ENCODE measurements at places on chromosomes 5 and 9.

DNA sequence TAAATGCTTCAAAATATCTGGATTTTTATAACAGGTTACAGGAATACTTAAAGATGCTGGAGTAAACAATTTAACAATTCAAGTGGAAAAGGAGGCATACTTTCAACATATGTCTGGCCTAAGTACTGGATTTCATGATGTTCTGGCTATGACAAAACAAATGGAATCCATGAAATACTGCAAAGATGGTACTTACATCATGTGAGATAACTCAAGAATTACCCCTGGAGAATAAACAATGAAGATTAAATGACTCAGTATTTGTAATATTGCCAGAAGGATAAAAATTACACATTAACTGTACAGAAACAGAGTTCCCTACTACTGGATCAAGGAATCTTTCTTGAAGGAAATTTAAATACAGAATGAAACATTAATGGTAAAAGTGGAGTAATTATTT lies 35.6 kb downstream of the SLC30A5 start:
- DNase-seq: peak; percentile 44

DNA sequence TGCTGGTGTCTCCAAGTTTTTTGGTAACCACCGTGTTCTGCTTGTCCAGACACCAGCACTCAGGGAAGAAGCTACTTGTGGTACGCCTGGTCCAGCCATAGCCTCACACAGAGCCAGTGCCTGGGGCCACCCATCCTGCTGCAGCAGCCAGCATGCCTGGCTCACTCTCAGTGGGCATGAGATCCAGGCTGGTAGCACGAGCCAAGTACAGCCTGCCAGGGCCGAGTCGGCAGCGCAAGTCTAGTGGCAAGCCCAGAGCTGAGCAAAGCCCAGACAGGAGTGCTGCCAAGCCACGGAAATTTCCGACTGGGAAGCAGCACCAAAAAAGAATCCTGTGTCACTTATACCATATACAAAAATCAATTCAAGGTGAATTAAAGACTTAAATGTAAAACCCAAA lies 36.3 kb upstream of the FBXL17 start:
- no peak for DNase-seq

- no peak for DNase-seq
Measured at GRCh38 chr5:129438322-129438721, 21.8 kb upstream of the ADAMTS19 start.

DNA sequence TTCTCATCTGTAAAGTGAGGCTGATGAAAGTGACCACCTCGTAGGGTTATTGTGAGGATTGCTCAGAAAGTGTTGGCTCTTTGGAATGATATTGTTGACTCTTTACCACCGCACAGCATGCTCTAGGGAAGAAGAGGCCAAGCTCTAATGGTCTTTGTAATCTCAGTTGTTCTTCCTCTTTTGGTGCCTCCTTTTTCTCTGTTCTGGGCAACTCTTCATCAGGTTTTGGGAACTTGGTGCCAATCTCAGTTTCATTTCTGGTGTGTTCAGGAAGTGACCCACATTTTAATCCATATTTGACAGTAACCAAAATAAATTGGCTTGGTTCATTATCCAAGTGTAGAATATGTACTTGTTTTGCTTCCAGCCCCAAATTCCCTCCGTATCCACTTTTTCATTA lies 25.1 kb downstream of the ARHGAP26 start:
- no peak for DNase-seq

DNA sequence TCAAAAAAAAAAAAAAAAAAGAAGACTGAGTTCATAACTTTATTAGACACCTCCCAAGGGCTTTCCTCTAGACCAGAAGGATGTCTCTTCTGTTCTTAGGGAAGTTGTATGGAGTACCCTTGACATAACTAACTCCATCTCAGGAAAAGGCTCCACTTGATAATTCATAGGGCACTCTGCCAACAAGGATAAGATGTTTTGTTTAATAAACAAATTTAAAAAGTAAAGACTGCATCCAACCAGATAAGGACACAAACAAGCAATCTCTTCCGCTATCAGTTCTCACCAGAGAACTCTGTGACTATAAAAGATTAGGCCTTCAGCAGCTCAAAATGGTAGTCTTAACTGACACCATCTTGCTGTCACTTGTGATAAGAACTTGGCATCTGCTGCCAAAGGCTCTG lies 65.8 kb downstream of the SFXN1 start:
- DNase-seq: no peak

- DNase-seq: no peak
Measured at GRCh38 chr9:120152295-120152694, 427.7 kb downstream of the CDK5RAP2 start.

DNA sequence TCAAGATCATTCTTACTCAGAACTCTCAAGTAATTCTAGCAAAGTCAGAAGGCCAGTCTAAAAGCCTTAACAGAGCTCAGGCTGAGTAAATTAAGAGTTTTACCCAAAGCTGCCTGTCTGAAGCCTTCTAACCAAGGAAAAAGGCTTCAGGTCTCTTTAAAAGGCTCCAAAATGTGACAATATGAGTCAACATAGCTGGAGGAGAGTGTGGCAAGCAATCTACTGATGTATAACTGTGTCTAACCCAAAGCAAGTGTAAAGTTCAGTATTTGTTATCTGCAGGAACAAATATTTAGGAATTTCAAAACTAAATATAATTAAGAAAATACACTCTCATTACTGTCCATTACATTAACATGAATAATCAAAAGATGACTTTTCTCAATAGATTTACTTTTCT lies 11.0 kb downstream of the ZBTB5 start:
- DNase-seq: no peak

- DNase-seq: no peak
Measured at GRCh38 chr9:135018306-135018915, 69.1 kb upstream of the OLFM1 start.

DNA sequence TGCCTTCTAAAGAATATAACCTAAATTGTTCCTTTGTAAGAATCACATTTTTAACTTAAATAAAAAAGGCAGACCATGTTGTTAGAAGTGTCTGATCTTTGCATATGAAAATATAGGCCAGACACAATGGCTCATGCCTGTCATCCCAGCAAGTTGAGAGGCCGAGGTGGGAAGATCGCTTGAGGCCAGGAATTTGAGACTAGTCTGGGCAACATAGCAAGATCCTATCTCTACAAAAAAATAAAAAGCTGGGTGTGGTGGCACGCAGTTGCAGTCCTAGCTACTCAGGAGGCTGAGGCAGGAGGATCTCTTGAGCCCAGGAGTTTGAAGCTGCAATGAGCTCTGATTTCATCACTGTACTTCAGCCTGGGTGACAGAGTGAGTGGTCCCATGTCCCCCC lies 37.3 kb downstream of the TRIO start:
- no peak for DNase-seq

GRCh38 chr5:88672644-88673252 lies 210.2 kb downstream of the MEF2C start:
- DNase-seq: no peak

DNA sequence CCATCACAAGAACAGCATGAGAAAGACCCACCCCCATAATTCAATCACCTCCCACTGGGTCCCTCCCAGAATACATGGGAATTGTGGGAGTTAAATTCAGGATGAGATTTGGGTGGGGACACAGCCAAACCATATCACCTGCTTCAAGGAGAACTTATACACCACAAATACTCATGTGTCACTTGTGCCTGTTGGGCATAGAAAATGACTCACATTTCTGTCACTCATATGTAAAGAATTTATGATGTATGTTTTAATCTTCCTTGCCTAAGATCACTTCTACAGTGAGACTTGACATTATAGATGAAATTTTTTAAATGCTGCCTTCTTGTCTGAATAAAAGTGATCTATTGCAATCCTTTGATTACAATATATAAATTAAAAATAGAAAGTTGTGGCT lies 23.0 kb upstream of the PRDM6 start:
- no peak for DNase-seq

DNA sequence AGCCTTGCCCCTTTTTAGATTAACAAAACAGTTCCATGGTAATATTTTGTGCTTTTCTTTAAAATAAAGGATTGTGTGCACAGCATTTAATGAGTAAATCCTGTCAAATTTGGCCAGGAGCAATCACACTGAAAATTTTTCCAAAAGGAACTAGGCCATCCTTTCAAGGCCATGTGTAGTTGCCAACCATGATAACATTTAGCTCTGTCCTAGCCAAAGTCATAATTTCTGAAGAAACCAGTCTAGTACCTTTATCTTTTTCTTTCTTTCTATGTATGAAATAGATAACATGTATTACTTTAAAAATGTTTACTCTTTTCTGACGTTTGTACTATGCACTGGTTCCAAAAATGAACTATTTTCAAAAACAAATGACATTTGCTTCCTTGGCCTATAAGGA lies 143.7 kb downstream of the PBX3 start:
- DNase-seq: no peak

GRCh38 chr5:54638106-54638505 lies 120.5 kb downstream of the SNX18 start:
- DNase-seq: no peak

- no peak for DNase-seq
Measured at GRCh38 chr9:81380504-81381359, 308.6 kb downstream of the TLE1 start.

GRCh38 chr9:469672-470551 lies 255.2 kb downstream of the DOCK8 start:
- no peak for DNase-seq

GRCh38 chr5:16740811-16741392 lies 124.1 kb upstream of the RETREG1 start:
- DNase-seq: no peak

DNA sequence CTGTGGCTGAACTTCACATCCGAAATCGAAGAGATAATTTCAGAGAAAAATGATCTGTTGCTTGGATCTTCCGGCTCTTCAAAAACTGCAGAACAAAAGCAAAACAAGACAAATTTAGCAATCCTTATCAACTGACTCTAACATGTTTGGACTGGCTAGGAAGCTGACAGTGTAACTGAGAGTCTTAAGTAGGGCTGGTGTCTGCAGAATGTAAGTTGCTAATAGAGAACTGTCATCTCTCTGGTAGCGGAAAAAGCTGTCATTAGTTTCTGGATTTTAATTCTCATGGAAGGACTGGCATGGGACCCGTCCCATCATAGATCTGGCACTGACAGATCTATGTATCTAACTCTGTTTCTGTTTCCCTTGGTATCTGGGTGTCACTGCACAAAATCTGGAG lies 84.4 kb upstream of the GPR151 start:
- no peak for DNase-seq

DNA sequence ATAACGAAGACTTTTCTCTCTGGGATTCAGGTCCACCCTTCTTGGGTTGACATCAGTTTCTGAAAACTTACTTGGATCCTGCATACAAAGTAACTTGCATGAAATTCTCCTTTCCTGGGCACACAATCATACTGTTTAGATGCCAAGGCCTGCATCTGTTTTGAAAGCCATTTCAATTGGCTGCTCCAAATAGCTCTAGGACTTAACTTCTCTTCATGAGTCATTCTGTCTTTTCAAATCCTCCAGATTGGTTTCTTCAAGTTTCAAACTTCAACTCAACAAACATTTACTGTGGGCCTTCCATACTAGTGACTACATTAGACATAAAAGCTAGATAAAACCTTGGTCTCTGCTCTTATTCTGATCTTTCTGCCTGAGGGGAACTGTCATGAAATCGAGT lies 54.8 kb upstream of the HMHB1 start:
- no peak for DNase-seq

GRCh38 chr5:132746954-132747615 lies at the start of gene CCNI2:
CCNI2 (plus strand) TSS chr5:132747426; CDS start chr5:132747496, 70 bp downstream.
- no peak for DNase-seq

- no peak for DNase-seq
Measured at GRCh38 chr9:77960356-77961153, 71.1 kb downstream of the GNAQ start.

GRCh38 chr9:34176089-34176488 lies 2.8 kb upstream of the UBAP1 start:
- DNase-seq: no peak

GRCh38 chr9:72627956-72628540 lies 106.6 kb downstream of the TMC1 start:
- DNase-seq: no peak

DNA sequence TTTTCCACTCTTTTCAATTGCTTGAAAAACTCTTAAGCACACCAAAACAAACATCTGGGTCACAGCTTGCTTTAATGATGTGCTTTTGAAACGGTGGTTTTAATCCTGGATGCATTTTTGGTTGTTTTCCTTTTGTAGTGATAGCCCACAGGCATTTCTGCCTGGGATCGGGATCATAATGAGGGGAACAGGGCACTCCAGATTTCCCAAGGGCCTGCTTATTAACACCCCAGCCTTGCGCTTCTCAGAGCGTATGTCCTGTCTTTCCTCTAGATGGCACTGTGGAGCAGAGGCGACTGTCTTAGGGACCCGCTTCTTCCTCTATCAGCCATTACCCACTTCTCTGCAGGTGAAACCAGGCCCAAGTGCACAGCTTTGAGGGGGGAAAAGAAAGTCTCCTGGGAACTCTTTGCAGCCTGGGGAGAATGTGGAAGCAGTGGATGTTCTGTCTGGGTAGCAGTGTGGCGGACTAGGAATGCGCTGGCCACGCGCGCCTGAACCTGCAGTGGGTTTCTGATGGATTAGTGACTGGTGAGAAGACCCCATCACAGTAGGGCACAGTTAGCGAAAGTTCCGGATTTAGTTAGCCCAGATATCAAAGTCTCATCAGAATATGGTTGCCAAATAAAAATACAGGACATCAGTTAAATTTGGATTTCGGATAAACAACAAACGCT lies 190.1 kb downstream of the GNA14 start:
- DNase-seq: no peak

GRCh38 chr5:171541341-171541776 lies 121.9 kb downstream of the FGF18 start:
- no peak for DNase-seq

GRCh38 chr5:167573370-167574127 lies 717.9 kb upstream of the WWC1 start:
- peak; percentile 22 for DNase-seq

DNA sequence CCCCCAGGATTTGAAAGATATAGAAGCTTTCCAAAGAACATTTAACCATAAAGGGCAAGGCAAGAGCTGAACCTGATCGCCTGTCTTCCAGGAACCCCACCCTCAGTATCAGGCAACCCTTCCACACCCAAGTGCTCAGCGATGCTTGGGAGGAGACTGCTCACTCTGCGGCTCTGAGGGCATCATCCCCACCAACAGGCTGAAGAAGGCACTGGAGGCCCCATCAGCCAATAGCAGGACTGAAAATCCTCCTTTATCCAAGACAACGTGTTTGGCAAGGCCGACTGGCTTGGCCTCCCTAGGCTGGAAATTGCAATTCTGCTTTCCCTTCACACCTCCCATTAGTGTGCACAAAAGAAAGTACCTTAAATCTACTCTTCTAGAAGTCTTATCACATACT lies 1.4 kb upstream of the PPP2CA start:
- DNase-seq: no peak

DNA sequence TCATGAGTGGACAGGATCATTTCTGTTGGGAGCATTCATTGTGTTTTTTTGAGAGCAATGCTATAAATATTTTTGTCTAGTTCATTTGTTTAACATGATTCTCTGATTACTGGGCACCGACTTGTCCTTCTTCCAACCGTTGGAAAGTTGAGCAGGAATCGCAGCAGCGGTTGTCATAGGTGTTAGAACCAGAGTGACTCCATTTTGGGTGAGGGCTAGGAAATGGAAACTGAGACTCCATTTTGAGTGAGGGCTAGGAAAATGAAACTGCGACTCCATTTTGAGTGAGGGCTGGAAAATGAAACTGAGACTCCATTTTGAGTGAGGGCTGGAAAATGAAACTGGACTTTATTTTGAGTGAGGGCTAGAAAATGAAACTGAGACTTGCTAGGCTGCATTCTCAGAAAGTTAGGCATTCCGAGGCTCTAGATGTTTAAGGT lies 100.6 kb downstream of the ICE1 start:
- no peak for DNase-seq

GRCh38 chr5:140041099-140041491 lies 2.0 kb downstream of the NRG2 start:
- DNase-seq: no peak

- no peak for DNase-seq
Measured at GRCh38 chr9:80931163-80931562, 758.2 kb downstream of the TLE1 start.
